Activated effector memory CD4-positive, alpha-beta T cell treated with anti-CD3 and anti-CD28 coated beads, Interleukin-2, amount 50 U/mL, for 16 hours (primary cell): ENCODE measurements at places on chromosomes 12 and 14.

DNA sequence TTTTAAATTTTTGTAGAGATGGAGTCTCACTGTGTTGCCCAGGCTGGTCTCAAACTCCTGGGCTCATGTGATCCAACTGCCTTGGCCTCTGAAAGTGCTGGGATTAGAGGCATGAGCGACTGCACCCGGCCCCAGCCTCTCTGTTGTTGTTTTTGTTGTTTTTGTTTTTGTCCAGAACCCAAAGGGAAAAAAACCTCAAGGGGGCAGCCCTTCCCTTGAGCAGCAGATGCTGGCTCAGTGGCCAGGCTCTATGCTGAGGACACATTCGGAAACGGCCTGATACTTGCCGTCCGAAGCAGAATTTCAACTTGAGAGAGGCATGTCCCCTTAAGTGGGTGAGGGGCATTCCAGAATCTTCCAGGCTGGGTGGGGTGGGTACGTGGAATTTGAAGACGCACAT, 6.7 kb downstream of the MVK start:
- DNase-seq, result no peak

DNA sequence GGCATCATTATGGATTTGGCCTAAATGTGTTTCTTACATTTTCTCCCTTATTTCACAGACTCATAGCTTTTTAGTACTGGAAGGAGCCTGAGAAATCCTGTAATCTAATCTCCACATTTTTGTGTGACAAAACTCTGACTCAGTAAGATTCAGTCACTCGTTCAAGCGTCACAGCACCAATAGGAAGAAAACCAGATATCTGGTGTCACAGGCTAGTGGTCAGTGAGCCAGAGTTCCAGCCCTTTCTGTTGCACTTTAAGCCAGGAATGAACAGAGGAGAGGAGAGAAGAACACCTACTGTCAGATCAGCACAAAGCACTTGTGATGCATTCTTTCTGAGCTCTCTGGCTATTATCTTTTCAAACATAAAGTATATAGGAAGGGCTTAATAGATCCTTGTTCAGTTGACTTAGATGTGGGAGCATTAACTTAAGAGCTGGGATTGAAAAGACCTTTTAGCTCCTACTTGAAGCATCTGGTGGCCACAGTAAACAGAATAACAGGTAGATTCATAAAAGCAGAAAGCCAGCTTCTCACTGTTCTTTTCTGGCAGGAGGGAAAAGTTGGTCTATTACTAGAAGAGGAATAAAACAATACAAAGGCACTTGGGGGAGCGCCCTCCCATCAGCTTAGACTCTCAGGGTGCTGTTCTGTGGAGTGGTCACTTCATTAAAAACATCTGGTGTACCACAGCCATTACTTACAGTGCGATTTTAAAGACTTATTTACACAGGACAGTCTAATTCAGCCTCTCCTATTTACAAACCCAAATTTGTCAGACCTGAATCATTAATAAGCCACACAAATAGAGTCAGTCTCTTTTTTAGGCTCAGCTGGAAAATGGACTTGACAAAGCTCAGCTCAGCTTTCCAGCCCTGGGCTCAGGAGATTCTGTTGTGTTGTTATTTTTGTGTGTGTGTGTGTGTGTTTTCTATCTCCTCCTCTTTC, 12.2 kb upstream of the NID2 start:
- no peak for DNase-seq

GRCh38 chr12:101351682-101352081, 55.9 kb downstream of the ARL1 start:
- DNase-seq, result no peak

- no peak for DNase-seq
These were observed 117.7 kb upstream of the C14orf180 start for GRCh38 chr14:104461676-104462449.

- no peak for DNase-seq
These were observed 41.4 kb upstream of the TBX5 start for GRCh38 chr12:114447274-114447716.

DNA sequence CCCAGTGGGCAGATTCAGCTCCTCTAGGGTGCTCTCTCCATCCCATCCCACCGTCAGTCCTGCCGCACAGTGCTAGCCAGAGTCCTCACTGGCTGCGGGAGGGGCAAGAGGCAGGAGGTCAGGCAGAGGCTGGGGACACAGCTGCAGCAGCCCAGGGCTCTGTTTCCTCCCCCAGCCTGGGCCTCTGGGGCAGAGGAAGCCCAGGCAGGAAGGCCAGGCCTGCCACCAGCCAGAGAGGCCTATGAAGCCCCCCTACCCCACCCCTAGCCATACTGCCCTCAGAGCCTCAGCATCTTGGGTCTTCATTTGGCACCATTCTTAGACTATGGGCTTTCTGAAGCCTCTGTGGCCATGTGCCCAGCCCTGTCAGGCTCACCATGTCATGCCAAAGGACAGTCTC, 3.4 kb downstream of the ACVRL1 start:
- DNase-seq, result no peak

- DNase-seq, result no peak
These were observed 181.7 kb downstream of the GALC start for GRCh38 chr14:87811246-87811645.

DNA sequence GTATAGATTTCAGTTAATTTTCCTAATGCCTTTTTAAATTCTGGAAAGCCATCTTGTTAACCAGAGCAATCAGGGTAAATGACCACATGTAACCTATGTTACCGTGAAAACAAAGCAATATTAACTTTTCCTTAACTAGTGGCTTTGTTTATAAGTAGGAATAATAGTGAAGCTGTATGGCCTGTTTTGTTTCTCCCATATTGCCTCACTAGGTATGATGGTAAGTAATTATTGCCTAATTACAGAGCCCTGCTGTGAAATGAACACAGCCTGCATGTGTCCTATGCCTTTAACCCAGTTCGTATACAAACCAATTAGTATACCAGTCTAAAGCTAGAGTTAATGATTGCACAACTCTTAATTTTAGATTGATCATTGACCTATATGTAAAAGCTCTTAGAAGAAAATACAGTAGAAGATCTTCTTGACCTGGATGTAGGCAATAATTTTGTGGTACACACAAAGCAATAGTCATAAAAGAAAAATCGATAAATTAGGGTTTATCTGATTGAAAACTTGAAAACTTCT, 249.9 kb downstream of the CCDC91 start:
- no peak for DNase-seq

DNA sequence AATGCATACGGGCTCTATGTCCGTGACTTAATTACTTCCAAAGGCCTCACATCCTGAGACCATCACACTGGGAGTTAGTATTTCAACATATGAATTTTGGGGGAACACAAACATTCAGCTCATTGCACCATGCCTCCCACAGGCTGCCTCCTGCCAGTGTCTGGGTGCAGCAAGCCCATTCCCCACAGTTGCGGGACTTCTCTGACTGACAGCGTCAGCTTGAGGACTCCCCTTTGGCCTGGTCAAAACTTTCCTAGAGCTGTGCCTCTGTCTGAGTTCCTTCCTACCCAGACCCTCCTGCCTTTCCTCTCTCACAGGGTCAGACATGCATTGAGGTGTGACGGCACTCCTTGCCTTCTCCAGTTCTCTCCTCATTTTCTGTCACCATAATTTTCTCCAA, 27.4 kb downstream of the PPP1R36 start:
- no peak for DNase-seq

GRCh38 chr12:5923043-5923605, 21.9 kb downstream of the ANO2 start:
- DNase-seq, result no peak

DNA sequence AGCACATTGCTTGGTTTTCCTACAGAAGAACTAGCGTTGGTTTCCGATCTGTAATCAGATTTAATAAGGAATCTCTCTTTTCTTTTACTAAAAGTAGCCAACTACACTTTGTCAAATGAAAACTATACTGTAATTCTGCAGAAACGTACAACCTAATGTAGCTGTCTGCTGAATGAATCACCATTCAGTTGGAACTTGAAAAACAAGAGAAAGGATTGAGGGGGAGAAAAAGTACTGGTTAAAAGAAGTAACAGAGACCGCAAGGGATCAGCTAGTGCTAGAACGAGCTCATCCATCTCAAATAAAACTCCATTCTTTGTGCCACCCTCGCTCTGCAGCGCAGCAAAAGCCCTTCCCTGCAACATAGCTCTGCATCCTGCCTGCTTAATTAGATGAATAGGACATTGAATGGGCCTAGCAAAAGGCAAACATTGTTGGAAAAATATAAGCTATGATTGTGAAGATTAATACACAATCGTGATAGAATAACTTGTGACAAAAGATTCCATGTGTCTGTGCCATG, 2.6 kb downstream of the GARIN2 start:
- DNase-seq, result no peak

DNA sequence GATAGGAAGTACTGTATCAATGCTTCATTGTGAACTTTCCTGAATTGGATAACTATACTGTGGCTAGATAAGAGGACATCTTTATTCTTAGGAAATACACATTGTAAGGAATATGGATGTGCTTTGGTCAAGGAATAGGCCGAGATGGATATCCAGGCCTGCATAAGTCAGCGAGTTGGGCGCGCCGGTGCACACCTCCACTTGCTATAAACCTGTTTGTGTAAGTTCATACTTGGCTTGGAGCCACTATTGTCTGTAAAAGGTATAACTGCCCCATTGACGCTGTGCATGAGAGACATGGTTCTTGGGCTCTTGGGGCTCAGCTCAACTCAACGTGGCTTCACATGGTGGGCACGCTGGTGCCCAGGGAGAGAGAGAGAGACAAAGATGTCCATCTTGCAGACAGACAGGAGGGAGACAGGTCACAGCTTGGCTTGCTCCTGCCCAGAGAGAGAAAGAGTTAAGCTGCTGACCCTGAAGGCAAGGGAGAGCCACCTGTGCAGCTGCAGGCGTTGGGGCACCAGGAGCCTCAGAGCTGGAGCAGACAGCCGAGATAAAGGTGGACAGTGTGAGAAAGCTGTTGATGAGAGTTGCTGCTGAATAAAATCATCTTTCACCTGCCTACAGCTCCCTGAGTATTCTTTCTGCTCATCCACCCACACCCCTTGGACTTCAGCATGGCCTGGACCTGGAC, 34.1 kb upstream of the COCH start:
- no peak for DNase-seq

GRCh38 chr12:67434671-67435370, 165.7 kb downstream of the CAND1 start:
- no peak for DNase-seq

DNA sequence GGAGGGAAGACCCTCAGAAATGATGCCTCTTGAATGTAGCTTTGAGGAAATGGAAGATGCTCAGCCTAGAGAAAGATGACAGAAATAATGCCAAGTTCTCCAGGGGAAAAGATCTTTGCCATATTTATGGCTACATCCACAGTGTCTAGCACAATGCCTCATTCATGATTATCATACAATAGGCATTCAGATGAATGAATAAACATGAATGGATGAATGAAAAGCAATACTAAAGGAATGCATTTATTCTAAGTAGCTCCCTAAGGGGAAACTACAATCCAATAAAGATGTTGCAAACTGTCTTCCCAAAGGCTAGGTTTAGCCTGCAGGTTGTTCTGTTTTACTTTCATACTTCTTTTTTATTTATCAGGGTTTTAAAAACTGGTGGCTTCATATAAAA, 12.0 kb downstream of the TMTC1 start:
- DNase-seq, result no peak

DNA sequence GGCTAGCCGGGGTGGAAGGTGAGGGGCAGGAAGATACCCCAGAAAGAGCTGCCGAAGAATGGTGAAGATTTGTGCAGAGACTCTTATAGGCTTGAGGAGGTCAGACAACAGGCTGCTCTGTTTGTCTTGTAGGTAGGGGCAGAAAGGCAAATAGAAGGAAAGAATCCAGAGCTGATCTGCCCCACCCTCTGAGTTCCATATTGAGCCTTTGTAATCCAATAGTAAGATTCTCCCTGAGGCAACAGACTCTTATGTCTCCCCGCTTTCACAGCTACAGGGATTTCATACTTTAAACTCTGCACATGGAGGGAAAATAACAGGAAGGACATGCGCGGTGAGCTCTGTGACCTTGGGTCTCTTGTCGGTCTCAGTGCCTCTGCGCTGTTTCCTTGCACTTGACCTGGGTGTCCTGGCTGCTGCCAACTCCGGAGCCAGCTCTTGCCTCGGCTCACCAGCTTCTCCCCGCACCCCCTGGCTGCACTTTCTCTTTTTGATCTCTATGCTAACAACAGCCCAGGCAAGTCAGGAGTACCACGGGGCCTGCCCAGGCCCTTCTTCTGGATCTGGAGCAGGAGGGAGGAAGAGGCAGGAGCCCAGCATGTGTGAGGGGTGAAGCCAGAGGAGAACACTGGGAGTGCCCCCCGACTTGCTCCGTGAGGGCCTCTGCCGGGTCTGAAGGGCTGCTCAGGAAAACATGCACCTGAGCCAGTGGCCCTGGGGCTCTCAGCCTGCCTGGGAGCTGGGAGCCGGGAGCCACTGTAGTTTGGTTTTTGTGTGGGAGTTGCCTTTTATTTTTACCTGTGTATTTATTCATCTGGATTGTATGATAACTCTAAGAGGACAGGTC, 75.8 kb downstream of the PPP1R36 start:
- DNase-seq, result no peak

DNA sequence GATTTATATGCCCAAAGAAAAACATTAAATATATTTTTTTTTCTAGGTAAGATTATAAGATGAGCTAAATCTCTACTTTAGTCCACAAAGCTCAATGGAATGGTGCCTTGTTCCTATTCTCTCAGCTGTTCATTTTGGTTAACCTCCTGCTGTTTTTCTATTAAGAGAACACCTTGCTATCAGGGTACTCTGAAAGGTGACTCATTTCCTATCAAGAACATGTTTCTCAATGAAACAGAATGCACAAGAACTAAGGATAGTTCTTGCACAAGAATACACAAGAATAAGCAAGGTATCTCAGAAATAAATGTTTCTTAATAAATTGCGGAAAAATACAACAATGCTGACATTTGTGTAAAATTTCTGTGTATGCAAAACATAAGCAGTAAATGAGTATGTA, 14.1 kb downstream of the ABCD2 start:
- no peak for DNase-seq

- DNase-seq, result no peak
These were observed 111.2 kb downstream of the KICS2 start for GRCh38 chr12:64110864-64111263.

GRCh38 chr14:20413744-20414082, 412 bp upstream of the TEP1 start:
- DNase-seq, result no peak

DNA sequence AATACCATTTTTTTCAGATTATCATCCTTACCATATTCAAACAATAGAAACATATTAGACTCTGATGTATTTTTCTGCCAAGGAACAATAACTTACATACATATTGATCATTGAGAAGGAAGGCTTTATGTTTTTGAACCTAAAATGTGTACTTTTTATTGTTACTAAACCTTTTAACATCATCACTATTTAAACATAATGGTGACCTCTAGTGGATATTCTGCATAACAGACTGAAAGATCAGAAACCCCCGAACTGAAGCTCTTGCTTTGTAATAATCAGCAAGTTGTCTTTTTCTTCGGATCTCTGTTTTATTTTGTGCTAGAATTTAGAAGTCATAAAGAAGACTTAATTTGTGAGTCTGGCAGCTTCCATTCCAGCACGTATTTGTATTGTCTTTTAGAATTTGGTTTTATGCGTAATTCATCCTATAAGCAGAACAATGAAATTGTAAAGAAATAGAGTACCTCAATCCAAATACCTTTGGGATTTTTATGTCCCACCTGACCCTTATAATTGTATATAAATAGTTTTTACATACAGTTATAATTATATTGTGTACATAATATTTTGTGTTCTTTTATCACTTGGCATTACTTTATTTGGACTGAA, 125.9 kb upstream of the ATF1 start:
- no peak for DNase-seq
